AG08396 (cell line): ENCODE measurements at places on chromosomes 16 and 17.
A peak's percentile ranks its signal among the peaks of the same experiment; 100 is the strongest.

DNA sequence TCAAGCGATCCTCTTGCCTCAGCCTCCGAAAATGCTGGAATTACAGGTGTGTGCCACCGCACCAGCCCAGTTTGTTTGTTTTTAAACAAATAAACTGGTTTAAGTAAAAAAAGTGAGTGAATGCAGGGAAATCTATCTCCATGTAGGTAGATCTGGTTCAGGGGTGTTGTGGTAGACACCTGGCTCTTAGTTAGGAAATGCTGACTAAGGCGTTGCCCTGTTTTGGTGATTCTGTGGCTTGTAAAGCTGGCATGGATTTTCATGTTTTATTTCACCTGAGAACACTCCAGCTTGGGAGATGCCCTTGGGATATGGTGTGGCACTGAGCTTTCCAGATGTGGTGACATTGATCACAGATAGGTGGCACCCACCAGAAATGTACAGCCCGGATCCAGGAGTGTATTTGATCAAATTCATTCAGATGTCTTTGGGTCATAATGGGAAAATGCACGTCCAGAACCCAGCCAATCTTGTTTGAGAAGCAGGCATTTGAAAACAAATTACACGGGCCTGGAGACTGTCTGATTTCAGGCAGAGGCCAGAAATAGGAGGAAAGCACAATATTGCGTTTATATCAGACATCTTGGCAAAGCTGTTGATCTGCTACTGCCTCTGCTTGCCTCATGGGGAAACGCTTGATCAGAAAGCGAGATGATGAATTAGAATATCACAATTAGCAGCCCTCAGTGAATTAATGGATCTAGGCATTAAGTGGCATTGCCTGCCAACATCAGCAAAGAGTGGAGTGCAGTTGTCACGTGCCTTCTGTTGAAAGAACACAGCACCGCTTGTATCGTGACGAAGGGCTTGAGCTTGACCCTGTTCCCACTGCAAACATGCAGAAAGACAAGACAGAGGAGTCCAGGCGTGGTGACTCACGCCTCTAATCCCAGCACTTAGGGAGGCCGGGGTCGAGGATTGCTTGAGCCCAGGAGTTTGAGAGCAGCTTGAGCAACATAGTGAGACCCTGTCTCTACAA, 7.3 kb upstream of the IL34 start:
- DNase-seq: no peak

DNA sequence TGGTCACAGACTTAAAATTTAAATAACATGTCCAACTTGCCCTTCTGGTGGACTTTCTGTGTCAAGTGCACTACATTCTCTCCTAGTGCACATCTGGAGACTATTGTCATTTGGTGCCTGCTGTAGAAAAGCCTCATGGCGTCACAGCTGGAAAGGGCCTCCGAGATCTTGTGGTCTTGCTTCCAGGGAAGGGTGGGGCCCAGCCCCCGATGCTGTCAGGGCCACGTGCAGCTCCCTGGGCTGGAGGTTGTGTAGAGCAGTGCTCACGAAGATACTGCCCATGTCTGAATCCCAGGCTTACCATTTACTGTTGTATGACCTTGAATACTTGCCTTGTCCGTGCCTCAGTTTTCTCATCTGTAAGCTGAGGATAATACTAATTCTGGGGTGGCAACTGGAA, 6.8 kb upstream of the MPRIP start:
- no peak for DNase-seq

- no peak for DNase-seq
Observed at GRCh38 chr16:57501492-57501891, 15.2 kb upstream of the DOK4 start.

GRCh38 chr17:42937712-42938596, 26.3 kb downstream of the AARSD1 start:
- DNase-seq: peak; percentile 63

DNA sequence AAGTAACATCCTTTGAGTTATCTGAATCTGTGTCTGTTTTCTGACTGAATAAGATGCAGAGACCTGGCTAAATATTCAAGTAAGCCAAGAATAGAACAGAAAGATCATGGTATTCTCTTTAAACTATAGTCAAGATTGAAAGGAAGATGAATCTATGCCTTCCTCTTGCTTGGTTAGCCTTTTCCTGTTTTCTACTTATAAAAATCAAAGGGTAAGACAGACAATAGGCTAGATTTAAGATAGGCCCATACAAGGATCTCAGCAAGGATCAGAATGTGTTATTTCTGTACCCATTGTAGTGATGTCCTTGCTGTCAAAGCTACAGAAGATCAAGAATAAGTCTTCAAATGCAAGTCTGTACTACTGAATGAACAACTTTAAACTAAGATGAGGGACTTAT, 7.0 kb upstream of the CDR2 start:
- no peak for DNase-seq
